Cortex of kidney (tissue), 1 donor: ENCODE measurements at places on chromosomes 3 and 15.

DNA sequence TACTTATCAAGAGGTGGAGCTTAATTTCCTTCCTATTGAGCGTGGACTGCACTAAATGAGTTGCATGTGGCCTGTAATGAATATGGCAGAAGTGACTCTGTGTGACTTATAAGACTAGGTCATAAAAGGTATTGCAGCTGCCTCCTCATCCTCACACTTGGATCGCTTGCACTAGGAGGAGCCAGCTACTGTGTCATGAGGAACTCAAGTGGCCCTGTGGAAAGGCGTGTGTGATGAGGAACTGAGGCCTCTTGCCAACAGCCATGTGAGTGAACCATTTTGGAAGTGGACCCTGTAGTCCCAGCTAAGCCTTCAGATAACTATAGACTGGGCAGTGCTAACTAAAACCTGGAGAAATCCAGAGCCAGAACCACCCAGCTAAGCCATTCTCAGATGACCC lies 7.1 kb upstream of the SLC30A4 start:
- DNase-seq, result no peak

DNA sequence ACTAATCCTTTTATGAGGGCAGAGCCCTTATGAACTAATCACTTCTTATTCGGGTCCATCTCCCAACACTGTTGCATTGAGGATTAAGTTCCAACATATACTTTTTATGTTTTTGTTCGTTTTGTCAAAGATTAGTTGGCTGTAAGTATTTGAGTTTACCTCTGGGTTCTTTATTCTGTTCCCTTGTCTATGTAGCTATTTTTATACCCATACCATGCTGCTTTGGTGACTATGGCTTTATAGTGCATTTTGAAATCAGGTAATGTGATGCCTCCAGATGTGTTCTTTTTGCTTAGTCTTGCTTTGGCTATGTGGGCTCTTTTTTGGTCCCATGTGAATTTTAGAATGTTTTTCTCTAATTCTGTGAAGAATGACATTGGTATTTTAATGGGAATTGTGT lies 166.4 kb upstream of the KCNMB2 start:
- DNase-seq, result no peak

DNA sequence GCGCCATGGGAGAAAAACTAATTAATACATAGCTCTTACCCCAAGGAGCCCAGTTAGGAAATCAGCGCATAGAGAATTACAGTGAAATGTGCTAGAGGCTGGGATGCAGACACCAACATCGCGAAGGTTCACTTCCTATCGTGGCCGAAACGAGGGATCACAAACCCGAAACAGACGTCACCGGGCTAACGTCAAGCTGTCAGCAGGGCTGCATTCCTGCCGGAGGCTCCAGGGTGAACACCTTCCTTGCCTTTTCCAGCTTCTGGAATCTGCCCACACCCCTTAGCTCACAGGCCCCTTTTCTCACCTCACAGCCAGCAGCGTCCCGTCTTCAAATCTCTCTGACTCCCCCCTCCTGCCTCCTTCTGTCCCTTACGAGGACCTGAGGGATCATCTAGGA lies 13.0 kb downstream of the GP5 start:
- no peak for DNase-seq

DNA sequence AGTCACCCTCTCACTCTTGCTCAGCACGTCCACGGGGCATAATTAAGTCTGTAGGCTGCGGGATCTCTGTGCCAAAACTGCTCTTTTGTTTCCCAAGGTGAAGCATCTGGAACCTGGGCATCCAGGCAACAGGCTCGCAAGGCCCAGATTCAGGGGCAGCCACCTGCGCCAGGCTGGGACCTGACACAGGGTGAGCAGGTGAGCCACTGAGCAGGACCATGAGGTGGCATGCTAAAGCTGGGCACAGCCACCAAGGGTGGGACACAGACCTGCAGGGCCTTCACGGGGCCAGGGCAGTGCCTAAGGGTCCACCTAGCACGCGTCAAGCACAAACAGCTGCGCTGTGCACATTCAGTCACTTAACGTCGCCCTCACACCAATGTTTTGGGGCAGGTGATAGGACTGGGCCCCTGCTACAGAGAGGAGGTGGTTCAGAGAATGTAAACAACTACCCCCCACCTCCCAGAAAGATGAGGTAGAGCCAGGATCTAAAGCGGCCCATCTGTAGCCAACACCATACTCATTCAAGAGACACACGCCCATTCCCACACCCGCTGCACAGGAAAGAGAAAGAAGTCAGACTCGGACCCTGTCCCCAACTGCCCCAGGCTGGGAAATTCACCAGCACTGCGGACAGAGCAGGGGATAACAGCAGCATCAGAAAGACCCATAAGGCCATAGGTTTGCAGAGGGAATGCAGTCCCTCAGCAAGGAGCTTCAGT lies 16.3 kb downstream of the XXYLT1 start:
- DNase-seq, result no peak

- no peak for DNase-seq
Observed at GRCh38 chr3:102980355-102980696, 545.5 kb downstream of the ZPLD1 start.

DNA sequence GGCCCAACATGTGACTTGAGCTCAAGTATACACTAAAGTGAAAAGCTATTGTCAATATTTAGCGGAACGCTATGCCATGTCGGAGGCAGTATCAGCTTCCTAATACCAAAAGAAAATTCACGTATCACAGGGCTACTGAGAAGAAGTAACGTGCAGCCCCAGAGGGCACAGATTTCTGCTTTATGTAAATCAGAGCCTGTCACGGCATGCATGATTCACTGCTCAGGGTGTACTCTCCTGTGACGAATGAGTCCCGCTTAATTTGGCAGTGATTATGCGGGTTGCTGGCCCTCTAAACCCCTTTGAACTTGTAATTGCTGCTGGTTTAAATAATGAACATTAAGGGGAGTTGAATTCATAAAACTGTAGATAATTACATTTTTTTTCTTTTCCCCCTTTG lies 85.3 kb downstream of the MEIS2 start:
- DNase-seq, result no peak

GRCh38 chr3:149647285-149647684 lies 10.5 kb downstream of the WWTR1 start:
- no peak for DNase-seq

DNA sequence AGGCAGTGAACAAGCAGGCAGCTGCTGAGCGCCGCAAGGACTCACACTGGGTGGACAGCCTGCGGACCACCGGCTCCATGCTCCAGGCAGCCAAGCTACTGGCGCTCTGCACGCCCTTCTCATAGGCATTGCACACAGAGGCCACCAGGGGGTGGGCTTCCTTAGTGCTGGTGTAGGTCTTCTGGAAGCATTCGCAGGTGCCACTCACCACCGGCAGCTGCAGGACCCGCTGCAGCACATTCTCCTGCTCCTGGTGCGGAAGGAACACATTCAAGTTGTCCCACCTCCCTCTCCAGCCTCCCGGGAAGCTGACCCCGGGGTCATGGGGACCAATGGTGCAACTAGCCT lies 6.0 kb downstream of the PLIN1 start:
- no peak for DNase-seq

GRCh38 chr3:179450261-179450701 lies 989 bp downstream of the GNB4 start:
- DNase-seq, result no peak

GRCh38 chr15:69502470-69503045 lies 49.9 kb downstream of the RPLP1 start:
- no peak for DNase-seq

DNA sequence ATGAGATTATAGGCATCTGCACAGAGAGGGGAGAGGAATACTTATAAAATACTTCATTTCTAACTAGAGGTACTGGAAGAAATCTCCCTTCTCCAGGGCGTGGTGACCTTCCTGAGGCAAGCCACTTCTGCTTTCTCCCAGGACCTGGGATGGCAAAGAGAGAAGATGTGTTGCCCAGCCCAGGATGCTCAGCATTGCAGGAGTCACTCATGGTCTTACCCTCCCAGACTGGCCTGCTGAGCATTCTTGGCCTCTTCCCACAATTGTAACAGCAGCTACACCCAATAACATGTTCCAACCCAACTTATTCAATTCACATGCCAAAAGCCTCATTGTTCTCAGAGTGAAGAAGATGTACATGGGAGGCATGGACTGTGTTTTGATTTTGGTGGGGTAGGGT lies 37.9 kb downstream of the IL20RB start:
- no peak for DNase-seq

DNA sequence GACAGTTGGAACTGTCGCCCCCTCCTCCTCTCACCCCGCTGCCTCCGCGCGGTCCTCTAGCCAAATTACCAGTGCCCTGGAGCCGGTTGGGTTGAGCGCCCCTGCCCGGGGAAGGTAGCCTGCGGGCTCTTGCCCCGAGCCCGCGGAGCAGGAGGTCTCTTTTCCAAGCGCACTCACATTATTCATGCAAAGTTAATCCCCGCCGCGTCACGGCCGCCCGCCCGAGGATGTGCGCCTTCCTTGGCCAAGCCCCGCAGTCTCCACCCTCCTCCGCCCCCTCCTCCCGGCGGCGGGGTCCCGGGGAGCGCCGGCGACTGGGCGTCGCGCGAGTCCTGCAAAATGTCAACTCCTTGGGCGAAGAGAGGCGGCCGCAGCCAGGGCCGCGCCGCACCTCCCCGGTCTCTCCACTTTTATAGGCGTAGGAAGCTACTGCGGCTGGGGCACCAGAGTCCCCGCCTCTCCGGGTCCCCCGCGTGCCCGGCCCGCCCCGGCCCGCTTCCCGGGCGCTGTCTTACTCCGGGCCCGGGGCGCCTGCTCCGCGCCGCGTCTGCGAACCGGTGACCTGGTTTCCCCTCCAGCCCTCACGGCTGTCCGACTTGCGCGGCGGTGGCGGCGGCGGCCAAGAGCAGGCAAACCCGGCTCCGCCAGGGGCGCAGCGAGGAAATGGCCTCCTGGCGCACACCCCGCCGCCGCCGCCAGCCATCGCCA lies at the start of gene THRB:
Gene THRB, minus strand, starts transcription at position 233 of the 708 bp plus-strand sequence.
- DNase-seq, result no peak

DNA sequence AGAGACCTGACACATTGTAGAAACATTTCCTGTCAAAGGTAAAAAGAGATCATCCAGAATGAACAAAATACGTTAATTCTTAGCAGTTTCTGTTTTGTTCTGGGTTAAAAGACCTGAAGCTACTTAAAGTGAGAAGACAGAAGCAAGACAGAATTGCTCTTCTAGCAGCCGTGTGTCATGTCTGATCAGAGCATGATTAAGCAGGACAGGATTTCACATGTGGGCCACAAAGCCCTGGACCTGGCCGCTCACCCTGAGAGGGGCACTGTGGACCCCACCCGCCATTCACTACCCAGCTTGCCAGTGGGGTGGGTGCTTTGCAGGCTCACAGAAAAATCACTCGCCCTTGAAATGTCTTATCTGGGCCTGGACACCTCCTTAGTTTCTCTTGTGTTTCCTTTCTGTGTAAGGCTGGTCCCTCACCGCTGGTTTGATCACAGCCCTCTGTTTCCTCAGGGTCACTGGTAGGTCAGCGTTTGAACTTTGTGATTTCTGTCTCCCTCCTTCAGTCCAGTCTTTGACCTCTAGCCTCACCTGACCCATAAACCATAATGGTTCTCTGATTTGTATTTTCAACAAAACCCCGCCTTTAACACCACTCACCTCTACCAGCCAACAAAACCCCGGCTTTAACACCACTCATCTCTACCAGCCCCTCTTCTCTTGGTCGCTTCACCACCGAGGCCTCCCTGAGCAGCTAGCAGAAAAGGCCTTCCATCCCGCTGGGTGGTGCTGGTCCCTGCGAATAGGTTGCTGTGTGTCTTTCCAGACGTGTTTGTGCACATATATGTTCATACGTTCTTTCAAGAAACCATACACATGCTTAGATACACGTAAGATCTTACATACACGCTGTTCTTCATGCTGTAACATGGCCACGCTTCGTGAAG lies 185.0 kb downstream of the OR4M2 start:
- DNase-seq, result no peak

DNA sequence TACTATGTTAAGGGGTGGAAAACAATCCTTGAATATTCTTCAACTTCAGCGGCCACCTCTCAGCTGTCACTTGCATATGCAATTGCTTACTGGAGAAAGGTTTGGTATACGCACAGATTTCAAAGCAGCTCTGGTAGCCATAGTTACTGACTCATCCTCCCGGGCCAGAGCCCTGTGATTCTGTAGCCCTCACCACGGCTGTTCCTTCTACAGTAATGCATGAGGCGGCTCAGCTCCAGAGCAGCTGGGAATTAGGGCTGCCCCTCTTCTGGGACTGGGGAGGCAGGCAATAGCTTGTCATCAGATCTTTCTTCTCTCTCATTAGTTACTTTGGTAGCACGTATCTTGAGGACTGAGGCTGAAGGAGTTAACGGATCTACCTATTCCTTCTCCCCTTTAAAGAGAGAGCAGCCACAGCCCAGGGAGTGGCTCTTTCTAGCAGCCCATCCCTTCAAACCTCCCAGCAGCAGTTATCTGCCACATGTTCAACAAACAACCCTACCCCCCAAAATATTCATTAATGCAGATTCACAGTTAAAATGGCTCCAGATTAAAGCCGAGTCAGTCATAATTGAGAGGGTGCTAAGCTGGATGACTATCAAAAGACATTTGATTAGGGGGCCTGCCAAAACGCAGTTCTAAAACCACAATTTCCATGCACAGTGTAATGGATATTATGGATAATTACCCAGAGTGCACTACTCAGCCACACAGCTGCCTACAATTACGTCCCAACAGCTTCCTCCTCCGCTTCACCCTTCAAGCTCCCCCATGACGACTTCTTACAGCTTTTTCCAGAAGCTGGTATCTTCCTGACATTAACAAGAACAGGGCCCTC lies 54.7 kb downstream of the ETV5 start:
- no peak for DNase-seq

GRCh38 chr3:27533718-27534573 lies 49.8 kb upstream of the SLC4A7 start:
- DNase-seq, result no peak

DNA sequence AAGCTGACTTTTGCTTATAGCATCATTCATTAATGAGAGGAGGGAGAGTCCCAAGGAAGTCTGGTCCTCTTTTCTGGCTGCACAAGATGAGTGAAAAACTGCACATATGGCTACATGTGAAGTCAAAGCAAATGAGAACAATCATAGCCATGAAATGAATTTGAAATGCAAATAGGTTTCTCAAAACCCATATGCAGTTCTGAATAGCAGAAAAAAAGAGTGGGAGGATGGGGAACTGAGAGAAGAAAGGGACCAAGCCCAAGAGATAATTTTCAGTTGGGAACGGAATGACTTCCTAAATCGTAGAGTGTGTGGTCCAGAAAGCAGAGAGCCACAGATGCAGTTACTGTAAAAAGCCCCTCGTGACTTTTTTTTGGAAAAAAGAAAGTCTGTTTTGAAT lies 66.3 kb downstream of the GTPBP8 start:
- no peak for DNase-seq
